ENCODE measurements at places on chromosomes 3 and 15. TPM values are rescaled to one million over a fixed set of nuclear protein-coding genes. Genes with fewer than 3 reads are reported as not detected.

CLDN16 gene
- total RNA-seq: not detected

DNA sequence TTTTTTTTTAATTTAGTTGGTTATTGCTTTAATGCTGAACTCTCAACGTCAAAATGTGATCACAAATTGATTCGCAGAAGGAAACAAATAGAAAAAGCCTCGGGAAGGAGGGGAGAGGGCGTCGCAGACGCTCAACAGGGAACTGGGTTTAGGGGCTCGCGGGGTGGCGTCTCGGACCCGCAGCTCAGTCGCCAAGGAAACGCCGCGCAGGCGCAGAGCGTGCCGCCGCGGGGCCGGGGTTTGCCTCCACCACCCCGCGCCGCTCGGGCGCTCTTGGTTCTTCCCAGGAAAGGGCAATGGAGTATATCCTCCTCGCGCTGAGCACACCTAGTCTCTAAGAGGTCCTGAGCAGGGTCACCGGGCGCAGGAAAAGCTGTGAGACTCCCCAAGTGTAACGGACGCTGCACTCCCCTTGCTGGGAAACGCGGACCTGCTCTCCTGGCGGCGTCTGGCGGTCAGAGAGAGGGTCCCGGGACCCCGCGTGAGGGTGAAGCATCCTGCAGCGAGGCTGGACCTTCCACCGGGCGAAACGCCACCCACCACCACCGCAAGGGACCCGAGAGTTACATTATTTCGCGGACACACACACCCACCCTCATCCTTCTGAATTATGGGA lies 753 bp downstream of the PLCH1 start:
- peak; percentile 59 for DNase-seq

NLGN1 gene
- total RNA-seq: 35.2 TPM

GRCh38 chr15:27538325-27538724 lies 560.8 kb downstream of the OCA2 start:
- no peak for DNase-seq

DNA sequence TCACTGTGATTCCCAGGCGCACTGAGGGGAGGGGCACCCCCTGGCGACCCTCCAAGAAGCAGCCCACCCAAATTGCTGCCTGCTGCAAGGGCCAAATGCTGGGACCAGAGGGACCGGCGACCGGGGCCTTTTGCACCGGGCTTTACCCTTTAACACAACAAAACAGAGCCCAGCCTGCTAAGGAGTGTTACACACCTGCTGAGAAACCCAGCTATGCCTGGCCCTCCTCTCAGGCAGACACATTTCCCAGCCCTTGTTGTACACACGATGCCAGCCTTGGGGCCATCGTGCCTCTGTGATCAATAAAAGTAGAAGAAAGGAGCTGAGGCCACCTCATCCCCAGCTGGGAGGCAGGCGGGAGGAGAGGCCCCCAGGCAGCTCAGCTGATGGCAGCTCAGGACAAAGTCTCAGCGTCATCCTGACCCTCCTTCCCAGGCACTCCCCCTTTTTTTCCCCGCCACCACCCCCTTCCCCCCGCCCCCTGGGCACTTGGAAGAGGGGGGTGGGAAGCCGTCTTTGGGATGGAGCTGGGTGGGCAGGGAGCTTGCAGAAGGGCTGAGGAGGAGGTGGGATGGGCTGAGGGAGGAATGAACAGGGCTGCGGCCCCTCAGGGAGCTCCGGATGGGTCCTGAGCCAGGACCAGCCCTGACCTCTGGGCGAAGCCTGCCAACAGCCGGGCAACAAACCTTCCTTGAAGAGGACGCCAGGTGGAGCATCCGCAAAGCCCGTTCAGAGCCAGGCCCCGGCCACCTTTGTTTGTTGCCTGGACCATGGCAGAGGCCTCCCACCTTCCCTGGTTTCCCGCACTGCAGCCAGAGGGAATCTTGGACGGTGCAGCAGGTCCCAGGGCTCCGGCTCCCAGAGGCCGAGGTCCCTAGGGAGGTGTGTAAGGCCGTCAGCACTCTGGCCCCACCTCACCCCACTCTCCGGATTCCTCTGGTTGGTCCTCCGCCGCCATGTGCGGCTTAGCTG lies 45.9 kb upstream of the SEC61A1 start:
- no peak for DNase-seq

DNA sequence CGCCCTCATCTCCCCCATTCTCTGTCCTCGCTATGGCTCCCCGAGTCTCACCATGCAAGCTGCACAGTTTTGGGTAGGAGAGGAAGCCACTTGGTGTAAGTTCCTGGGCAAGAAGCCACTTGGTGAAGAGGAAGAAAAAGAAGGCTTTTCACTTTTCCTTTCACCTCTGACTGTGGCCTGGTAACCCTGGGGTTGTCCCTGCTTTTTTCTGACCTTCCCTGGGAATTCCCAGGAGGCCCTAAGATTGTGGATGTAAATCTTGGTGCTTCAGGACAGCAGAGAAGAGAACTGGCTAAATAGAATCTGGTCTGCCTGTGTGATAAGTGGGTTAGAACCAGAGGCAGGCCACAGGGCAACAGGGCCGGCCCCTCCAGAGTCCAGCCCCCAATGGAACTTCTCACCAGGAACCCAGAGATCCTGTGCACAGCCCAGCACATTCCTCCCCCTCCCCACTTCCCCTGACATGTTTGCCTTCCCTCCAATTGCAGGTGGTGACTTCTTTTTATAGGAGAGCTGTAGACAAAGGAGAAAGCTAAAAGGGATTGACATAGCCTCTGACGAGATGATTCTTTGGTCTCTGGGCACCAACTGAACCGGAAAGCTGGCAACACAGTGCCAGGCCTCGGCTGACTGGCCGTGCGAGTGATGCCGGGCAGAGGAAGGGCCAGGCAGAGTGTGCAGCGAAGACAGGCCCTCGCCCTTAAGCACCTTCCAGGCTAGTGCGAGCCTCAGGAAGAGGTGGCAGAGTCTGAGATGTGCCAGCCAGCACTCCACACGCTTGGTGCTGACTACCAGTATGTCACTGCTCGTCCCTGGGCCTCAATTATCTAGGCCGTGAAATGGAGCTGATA lies 19.4 kb upstream of the SKOR1 start:
- no peak for DNase-seq

- no peak for DNase-seq
These were observed 18.2 kb downstream of the DCUN1D1 start for GRCh38 chr3:182962166-182962565.

GRCh38 chr3:54906763-54907162 lies 21.1 kb downstream of the LRTM1 start:
- DNase-seq: no peak

LYZL4 gene
- total RNA-seq: not detected

- no peak for DNase-seq
These were observed 134.5 kb upstream of the CCNL1 start for GRCh38 chr3:157294491-157294890.

DNA sequence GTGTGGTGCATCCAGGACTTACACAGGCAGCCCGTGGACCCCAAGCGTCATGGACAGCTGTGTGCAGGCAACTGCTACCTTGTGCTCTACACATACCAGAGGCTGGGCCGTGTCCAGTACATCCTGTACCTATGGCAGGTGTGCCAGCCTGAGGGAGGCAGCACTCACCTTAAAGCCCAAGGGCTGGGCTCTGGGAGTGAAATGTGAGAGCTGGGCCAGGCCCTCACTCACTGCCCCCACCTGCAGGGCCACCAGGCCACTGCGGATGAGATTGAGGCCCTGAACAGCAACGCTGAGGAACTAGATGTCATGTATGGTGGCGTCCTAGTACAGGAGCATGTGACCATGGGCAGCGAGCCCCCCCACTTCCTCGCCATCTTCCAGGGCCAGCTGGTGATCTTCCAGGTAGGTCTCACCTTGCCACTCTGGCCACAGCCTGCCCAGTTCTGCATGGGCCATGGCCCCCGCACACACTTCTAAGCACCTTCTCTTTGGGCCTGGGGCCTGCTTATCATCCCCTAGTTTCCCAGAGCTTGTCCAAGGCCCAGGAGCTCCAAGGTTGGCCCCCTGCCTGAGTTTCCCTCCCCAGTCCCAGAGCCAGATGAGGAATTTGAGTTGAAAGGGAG lies 11.0 kb downstream of the VILL start:
- no peak for DNase-seq

DNA sequence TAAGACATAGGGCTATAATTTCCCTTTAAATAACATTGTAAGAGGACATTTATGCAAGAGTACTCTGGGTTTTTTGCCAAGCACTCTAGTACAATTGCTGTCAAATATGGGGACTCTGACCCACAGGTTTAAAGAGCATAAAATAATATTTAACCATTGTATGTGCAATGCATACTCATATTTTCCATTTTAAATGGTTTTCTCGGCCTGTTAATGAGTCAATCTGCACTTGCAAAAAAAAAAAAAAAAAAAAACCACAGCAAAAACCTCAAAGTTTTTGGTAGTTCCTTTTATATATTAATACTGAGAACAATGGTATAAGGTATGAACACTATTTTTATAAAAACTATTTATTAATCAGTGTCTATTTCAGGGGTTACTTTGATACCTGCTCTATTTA lies 304.0 kb upstream of the CBLB start:
- no peak for DNase-seq

- DNase-seq: peak; percentile 88
These were observed 63.9 kb downstream of the TMCC1 start for GRCh38 chr3:129829640-129830039.

GRCh38 chr15:63200464-63201249 lies 11.3 kb downstream of the RAB8B start:
- DNase-seq: no peak

GRCh38 chr3:115099986-115100571 lies 47.0 kb downstream of the ZBTB20 start:
- peak; percentile 51 for DNase-seq

GRCh38 chr3:90025019-90025418 lies 917.6 kb downstream of the EPHA3 start:
- DNase-seq: no peak

VEPH1 gene
- total RNA-seq: 51.9 TPM

- no peak for DNase-seq
These were observed 788 bp upstream of the DLG1 start for GRCh38 chr3:197298945-197299854.

- DNase-seq: no peak
These were observed 315.5 kb downstream of the FHIT start for GRCh38 chr3:60935709-60936108.

CFAP100 gene
- total RNA-seq: not detected

DNA sequence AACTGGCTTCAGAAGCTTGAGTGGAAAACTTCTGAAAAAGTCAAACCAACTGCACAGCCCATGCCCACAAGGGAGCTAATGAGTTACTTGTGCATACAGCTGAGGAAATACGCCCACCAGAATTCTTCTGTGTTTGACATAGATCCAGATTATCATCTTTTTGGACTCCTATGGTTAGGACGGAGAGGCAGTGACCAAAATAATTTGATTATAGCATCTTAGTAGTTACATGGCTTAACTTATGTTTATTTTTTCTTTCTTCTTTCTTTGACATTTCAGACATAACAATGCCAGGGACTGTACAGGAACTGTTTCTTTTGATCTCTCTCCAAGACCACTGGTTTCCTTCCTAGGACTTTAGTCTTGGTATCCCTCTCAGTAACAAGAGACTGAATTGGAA lies 246.1 kb upstream of the RASGRP1 start:
- DNase-seq: no peak

DNA sequence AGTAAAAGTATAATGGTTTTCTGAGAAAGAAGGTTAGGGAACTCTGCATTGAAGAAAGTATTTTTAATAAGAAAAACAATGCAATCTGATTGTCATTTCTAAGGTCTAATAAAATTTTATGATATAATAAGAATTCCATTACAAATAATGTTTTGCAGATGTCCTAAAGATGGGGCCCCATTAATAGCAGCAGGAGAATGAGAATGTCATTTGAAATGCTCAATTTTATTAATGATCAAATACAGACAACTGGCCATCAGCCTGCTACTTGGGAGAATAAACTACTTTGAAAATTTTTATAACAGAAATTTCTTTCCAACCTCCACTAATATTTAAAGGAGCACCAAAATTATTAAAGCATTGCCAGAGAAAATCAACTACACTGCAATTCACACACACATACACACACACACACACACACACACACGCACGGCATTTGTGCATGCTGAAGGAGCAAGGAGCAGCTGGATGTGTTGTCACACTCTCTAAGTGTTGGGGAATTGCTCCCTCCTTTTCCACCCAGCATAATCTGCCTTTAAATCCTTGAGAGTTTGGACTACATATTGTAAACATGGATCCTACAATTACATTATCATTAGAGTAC lies 109.5 kb downstream of the THRB start:
- no peak for DNase-seq

DNA sequence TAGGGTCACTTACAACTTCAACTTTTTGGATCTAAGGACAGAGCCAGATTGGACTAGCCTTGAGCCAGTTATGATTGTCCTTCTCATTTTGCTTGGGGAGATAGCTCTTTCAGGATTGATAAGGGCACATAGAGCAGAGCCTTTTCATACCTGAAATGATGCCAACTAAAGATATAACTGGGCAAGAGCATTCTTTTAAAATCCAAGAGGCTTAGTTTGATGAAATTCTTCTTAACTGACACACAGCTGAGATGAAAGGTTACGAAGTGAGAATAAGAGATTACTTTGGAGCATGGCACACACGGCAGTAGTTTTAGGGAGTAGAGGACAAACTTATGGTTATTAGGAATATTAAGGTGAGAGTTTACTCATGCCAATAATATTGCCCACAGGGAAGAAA lies 12.7 kb downstream of the CD200 start:
- DNase-seq: no peak
